ENCODE measurements at places on chromosomes 1 and 21.

GRCh38 chr1:73821520-73821919 is 376.5 kb downstream of the LRRIQ3 start:
- no peak for DNase-seq

DNA sequence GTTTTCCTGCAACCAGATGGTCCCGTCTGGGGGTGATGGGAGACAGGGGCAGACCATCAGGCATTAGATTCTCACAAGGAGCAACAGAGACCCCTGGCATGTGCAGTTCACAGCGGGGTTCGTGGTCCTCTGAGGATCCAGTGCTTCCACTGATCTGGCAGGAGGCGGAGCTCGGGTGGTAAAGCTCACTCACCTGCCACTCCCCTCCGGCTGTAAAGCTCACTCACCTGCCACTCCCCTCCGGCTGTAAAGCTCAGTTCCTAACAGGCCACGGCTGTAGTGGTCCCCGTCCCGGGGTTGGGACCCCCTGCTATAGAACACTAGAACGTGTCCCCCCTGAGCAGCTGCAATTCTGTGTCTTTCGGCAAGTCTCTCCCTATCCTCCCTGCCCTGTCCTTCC is 4.6 kb downstream of the KRTAP10-12 start:
- DNase-seq: no peak

DNA sequence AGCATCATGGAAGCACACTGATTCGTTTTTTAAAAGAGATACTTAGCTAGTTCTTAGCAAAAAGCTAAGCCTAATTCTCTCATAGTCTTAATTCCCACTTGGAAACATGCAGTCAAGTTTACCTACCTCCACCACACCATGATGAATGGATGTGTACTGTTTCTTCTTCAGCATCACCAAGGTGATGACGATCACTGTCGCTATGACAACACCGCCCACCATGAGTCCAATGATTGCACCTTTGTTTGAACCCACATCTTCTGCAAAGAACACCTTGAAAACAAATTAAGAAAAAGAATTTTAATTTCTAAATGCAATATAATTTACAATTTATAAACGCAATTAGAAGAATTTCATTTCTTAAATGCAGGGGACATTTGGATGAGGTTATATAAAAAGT is 156.8 kb downstream of the GABPA start:
- peak; percentile 14 for DNase-seq

DNA sequence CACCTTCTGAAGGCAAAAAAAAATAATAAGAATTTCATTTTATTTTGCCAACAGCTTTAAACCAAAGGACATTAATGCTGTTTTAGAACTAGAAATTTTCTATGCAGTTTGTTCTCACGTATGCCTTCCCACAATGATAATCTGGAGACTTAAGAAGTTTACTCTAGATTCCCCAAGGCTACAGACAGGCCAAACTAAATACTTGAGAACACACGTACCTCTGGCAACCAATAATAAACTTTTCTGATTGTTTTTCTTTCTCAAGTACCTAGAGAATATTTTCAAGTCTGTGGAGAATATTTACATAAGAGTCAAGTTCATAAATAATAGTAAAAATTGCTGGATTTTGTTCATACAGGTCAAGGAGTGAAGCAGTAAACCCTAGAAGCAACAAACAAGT is 15.9 kb downstream of the CLDN8 start:
- DNase-seq: no peak

GRCh38 chr1:19457607-19458006 is 27.7 kb downstream of the CAPZB start:
- no peak for DNase-seq

DNA sequence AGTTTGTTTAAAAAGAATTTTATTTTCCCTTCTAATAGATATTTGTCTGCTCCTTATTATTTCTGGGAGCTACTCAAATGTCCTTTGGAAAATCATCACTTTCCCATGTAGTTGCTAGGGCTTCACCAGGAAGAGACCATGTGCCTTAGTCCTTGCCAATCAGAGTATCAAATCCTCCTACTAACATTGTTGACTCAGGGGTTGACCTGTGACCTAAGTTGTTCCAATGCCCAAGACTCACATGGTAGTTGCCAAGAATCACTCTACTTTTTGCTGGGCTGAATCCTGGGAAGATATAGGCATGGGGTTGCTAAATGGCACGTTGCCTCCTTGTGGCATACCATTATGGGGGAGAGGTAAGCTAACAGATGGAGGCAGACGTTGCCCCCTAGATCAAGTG is 58.2 kb upstream of the FOXD3 start:
- no peak for DNase-seq

GRCh38 chr21:32312326-32312725 is 13.7 kb downstream of the MRAP start:
- DNase-seq: no peak

- no peak for DNase-seq
Observed at GRCh38 chr1:61192663-61193330, 110.4 kb downstream of the NFIA start.

DNA sequence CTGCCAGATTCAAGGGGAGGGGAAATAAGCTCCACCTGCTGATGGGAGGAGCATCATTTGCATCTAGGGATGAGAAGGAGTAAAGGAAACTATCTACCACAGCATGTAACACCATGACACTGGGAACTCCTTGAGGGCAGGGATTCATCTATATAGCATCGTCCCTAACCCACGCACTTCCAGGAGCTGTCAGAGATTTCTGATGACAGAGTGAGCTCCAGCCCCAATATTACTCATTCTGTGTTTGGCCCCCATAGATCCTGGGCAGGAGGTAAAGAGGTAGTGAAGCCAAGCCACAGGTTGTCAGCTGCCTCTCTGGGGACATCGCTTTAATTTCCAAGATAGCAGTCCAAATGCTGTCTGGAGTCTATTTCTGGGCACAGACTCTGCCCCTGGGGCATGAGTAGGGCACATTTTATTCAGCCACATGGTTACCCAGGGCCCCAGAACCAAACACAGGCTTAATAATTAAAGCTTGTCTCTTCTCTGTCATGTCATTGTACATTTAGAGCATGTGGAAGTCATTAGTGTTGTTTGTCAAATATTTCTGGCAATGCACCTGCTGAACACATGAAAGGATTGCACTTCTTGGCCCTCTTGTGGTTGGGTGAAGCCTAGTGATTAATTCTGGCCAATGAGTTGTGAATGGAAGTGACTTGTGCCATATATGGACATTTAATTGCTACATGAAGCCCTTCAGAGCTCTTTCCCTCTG is 105.9 kb upstream of the POU3F1 start:
- DNase-seq: no peak

DNA sequence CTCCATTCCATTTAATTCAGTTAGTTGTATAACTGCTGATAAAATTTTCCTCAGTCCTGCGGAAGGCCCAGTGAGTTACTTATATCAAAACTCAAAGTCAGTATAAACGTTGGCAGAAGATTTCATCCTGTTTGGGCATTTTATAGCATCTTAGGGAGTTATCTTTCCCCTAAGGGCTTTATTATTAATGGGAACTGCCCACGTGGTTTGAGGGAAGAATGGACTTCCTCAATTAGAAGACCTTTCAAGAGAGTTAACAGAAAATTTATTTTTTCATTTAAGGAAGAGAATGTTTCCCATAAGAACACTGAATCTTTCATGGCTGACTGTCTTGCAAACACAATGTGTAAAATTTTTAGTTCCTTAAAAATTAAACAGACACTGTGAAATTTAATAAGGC is 400.1 kb downstream of the NEGR1 start:
- DNase-seq: no peak

All from stimulated activated CD4-positive, alpha-beta T cell treated with anti-CD3 and anti-CD28 coated beads, Interleukin-15, amount 100 ng/mL, for 24 hours (primary cell).